ENCODE measurements at places on chromosomes 16 and 17. TPM values are rescaled to one million over a fixed set of nuclear protein-coding genes. Genes with fewer than 3 reads are reported as not detected.
A peak's percentile ranks its signal among the peaks of the same experiment; 100 is the strongest.

GRCh38 chr17:50495217-50495823 lies 12.9 kb upstream of the MYCBPAP start:
- H3K4me1 ChIP-seq, result no peaks in the 10 kb centered on the region
- no peaks in the 10 kb centered on the region for H3K36me3 ChIP-seq
- H3K27ac ChIP-seq, result no peak overlapping the region
- no peak overlapping the region for H3K4me3 ChIP-seq
- peaks cover 2% of the 10 kb centered on the region for H3K27me3 ChIP-seq
- no peak for DNase-seq

DNA sequence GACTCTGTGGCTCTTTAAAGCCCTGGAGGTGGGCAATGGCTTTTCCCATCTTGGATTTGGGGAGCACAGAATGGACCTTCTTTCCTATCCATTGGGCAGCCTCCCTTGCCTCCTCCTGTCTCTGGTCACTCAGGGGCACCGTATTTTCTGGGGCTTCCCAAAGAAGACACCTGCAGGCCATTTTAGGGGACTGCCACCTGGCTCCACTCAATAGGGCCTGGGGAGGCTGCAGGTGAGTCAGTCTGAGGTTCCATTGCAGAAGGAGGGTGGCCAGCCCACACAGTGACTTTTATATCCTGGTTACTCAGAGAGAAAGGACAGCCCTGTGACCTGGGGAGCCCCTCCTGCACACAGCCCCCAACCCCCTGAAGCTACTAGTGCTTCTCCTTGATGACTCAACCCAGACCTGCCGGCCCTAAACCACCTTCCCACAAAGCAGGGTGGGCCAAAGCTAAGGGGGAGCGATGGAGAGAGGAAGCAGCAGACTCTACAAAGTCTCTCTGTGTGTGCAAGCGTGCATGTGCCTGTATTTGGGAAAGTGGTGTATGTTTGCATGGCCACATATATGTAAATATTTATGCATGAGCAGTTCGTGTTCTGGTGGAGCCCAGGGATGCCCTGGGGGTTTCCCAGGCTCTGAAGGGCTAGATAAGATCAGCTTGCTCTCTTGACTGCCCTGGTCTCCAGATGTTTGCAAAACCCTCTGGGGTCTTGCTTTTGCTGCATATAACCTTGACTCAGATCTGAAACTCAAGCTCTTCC lies 5.0 kb downstream of the CX3CL1 start:
- DNase-seq, result peak; percentile 46
- peaks cover 43% of the 10 kb centered on the region for H3K4me1 ChIP-seq
- peak overlapping the region; percentile 29 for H3K4me3 ChIP-seq
- H3K36me3 ChIP-seq, result no peaks in the 10 kb centered on the region
- H3K27ac ChIP-seq, result peak overlapping the region; percentile 86
- no peaks in the 10 kb centered on the region for H3K27me3 ChIP-seq

GRCh38 chr17:499951-500461 lies 147.4 kb upstream of the RPH3AL start:
- peaks cover 11% of the 10 kb centered on the region for H3K27me3 ChIP-seq
- no peaks in the 10 kb centered on the region for H3K36me3 ChIP-seq
- no peak overlapping the region for H3K27ac ChIP-seq
- H3K4me3 ChIP-seq, result peak overlapping the region; percentile 42
- H3K4me1 ChIP-seq, result peaks cover 13% of the 10 kb centered on the region

DNA sequence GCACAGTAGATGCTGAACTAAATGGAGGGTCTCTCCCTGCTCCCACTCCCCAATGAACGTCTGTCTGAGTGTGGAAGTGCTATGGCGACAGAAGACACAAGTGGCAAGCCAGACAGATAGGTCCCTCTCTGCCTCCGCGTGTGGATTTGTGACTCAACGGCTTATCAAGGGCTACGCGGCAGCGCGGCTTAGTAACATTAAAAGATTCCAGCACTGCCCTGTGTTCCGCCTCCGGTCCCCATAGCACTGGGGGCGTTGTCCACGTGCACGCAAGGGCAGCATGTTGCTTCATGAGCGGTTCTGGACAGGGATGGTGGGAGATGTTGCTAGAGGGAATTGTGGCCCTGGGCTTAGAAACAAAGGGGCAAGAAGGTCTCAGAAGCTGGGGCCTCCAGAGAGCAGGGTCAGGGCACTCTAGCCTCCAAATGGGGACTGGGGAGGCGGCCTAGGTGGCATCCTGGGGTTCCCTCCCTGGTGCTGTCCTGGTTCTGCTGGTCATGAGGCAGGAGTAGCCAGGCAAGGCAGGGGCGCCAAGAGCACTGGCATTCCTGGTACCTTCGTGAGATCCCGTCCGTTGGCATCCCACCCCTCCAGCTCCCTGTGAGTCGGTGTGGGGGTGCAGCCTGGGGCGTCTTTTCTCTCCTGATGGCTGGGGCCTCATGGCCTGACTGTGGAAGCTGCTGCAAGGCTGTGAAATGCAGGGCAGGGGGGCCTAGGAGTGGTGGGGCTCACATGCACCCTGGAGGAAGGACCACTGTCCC lies 9.1 kb downstream of the CRHR1 start:
- peaks cover 2% of the 10 kb centered on the region for H3K4me1 ChIP-seq
- H3K27me3 ChIP-seq, result peaks cover 45% of the 10 kb centered on the region
- no peak overlapping the region for H3K27ac ChIP-seq
- DNase-seq, result no peak

GRCh38 chr17:68592009-68592408 lies 9.2 kb downstream of the FAM20A start:
- H3K36me3 ChIP-seq, result no peaks in the 10 kb centered on the region
- no peak overlapping the region for H3K27ac ChIP-seq
- H3K4me3 ChIP-seq, result no peak overlapping the region

DNA sequence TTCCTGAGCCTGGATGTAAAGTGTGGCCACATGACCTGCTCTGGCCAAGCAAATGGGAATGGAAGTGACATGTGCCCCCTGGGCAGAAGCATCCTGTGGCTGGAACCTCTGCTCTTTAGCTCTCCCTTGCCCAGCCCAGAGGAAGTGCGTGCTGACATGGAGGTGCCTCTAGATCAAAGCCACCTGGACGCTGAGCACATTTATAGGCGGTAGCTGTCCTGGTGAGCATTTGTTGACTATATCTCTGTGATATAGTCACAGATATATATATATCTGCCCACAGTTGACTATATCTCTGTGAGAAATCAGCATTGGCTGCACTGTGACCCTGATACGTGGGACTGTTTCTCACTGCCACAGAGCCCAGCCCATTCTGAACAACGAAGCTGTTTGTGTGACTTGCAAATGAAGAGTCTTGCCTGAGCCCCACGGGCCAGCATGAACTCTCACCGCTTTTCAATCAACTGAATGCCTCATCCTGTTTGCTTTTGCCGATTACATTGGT lies 118.8 kb downstream of the C16orf95 start:
- DNase-seq, result no peak
- H3K4me1 ChIP-seq, result no peaks in the 10 kb centered on the region
- H3K4me3 ChIP-seq, result no peak overlapping the region

DNA sequence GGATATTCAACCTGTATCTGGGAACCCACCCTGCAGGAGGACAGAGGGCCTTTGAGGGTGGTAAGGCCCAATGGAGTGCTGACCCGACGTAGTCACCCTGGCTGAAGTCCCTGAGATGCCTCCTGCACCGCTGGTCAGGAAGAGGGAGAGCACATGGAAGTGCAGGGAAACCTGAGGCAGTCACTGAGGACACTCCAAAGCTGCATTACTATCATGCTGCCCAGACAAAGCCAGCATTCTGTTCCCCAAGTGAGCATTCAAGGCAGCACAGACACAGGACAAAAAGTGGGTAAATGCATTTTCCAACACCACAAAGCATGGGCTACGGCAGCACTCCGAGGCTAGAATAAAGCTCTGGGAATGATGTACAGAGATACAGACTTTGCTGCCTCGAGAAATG lies 46.8 kb upstream of the BCAR1 start:
- DNase-seq, result no peak
- no peak overlapping the region for H3K4me3 ChIP-seq
- no peaks in the 10 kb centered on the region for H3K4me1 ChIP-seq
- H3K36me3 ChIP-seq, result peaks cover 71% of the 10 kb centered on the region
- no peaks in the 10 kb centered on the region for H3K27me3 ChIP-seq

DNA sequence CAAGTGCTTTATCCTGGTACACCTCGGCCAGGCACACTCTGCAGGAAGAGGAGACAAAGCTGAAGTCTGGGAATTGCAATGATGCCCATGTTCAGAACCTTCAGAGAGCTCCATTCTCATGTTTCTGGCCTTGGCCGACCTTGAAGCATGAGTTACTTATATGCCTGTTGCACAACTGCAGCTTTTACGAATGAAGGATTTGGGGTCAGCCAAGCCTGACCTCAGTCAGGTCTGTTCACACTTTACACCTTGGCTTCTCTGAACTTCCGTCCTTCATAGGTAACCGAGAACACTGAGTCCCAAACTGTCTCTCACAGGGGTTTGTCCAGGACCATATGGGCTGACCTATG lies 66.7 kb downstream of the GTF3C1 start:
- peaks cover 92% of the 10 kb centered on the region for H3K36me3 ChIP-seq
- H3K27ac ChIP-seq, result no peak overlapping the region
- H3K4me1 ChIP-seq, result no peaks in the 10 kb centered on the region

GRCh38 chr16:31110106-31111034 lies 2.2 kb downstream of the BCKDK start:
- no peak overlapping the region for H3K27ac ChIP-seq
- H3K36me3 ChIP-seq, result peaks cover 32% of the 10 kb centered on the region
- peak overlapping the region; percentile 21 for H3K4me3 ChIP-seq
- H3K4me1 ChIP-seq, result peaks cover 23% of the 10 kb centered on the region
- DNase-seq, result no peak
- no peaks in the 10 kb centered on the region for H3K27me3 ChIP-seq

GRCh38 chr16:65644821-65645220 lies 523.0 kb upstream of the CDH11 start:
- no peak for DNase-seq
- no peak overlapping the region for H3K27ac ChIP-seq
- no peaks in the 10 kb centered on the region for H3K4me1 ChIP-seq
- H3K4me3 ChIP-seq, result no peak overlapping the region
- no peaks in the 10 kb centered on the region for H3K36me3 ChIP-seq

DNA sequence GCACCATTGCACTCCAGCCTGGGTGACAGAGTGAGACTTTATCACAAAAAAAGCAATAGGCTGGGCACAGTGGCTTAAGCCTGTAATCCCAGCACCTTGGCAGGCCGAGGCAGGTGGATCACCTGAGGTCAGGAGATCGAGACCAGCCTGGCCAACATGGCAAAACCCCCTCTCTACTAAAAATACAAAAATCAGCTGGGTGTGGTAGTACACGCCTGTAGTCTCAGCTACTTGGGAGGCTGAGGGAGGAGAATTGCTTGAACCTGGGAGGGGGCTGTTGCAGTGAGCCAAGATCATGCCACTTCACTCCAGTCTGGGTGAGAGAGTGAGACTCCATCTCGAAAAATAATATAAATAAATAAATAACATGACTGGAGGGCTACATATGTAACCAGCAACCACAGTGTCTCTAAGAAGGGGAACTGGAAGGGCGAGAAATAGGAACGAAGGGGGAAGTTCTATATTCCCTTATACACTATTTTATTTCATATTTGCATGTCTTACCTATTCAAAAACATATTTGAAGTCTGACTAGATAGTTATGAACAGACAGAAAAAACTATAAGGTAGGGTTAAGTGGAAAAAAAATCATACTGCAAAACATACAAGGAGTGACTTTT lies 25.9 kb downstream of the MYH11 start:
- H3K27me3 ChIP-seq, result no peaks in the 10 kb centered on the region
- no peak overlapping the region for H3K4me3 ChIP-seq
- DNase-seq, result no peak
- H3K27ac ChIP-seq, result no peak overlapping the region
- no peaks in the 10 kb centered on the region for H3K36me3 ChIP-seq

GRCh38 chr17:4479982-4480751 lies 18.5 kb upstream of the SPNS2 start:
- no peak overlapping the region for H3K27ac ChIP-seq
- H3K4me3 ChIP-seq, result no peak overlapping the region
- peaks cover 15% of the 10 kb centered on the region for H3K4me1 ChIP-seq
- H3K36me3 ChIP-seq, result no peaks in the 10 kb centered on the region
- H3K27me3 ChIP-seq, result peaks cover 8% of the 10 kb centered on the region

DNA sequence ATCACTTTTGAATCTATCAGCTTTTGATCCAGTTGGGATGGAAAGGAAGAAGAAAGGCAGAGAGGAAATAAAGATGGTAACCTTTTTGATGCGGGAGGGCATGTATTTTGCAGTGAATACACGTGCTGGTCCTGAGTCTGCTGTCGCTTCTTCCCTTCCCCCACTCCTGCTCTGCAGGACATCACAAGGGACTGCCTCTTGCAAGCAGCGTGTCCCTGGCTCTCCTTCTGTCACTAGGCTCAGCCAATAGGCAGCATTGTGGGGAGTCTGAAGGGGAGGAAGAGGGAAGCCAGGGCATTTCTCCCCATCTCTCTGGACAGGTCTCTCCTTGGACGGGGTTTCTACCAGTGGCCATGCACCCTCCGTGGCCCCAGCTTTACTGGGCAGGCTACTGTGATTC lies 15.7 kb upstream of the WFDC1 start:
- H3K4me3 ChIP-seq, result no peak overlapping the region
- H3K4me1 ChIP-seq, result no peaks in the 10 kb centered on the region
- no peak overlapping the region for H3K27ac ChIP-seq
- no peak for DNase-seq
- no peaks in the 10 kb centered on the region for H3K36me3 ChIP-seq

DNA sequence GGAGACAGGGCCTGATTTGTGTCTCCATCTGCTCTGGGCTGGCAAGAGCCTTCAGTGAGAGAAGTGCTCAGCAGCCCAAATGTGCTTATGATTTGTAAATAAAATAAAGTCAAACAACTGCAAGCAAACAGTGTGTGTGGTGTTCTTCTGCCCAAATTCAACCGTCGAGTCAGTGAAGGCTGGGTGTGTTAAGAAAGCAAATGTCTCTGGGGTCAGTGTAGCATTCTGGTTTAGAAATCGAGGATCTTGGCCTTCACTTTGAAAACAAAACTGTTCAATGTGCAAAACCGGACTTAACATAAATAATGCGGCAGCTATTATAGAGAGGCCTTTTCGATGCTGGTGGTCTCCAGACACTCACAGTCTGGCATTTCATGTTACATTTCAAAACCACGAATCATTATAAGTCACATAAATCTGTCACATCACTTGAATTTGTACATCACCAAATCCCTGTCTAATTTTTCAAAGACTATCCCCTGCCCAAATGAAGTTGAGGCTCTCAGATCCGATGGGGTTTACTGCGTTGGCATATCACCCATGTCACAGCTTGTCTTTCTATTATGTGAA lies 158.6 kb upstream of the MYOCD start:
- H3K27ac ChIP-seq, result no peak overlapping the region
- no peak for DNase-seq
- H3K27me3 ChIP-seq, result no peaks in the 10 kb centered on the region
- no peaks in the 10 kb centered on the region for H3K4me1 ChIP-seq

UTP4 gene
- total RNA-seq, result 53.5 TPM

ACAP1 gene
- 328 TPM for total RNA-seq

ABCA10 gene
- total RNA-seq, result 1.1 TPM

TBC1D3I gene
- total RNA-seq, result 4.4 TPM

RAPGEFL1 gene
- total RNA-seq, result 7.0 TPM

KRTAP2-2 gene
- total RNA-seq, result not detected

VTN gene
- total RNA-seq, result 0.18 TPM

C1QTNF8 gene
- total RNA-seq, result not detected

SLC6A2 gene
- not detected for total RNA-seq
